Lower leg skin (tissue), 4 donors: ENCODE measurements at places on chromosomes 7 and 10. TPM values are rescaled to one million over a fixed set of nuclear protein-coding genes. Genes with fewer than 3 reads are reported as not detected.

DNA sequence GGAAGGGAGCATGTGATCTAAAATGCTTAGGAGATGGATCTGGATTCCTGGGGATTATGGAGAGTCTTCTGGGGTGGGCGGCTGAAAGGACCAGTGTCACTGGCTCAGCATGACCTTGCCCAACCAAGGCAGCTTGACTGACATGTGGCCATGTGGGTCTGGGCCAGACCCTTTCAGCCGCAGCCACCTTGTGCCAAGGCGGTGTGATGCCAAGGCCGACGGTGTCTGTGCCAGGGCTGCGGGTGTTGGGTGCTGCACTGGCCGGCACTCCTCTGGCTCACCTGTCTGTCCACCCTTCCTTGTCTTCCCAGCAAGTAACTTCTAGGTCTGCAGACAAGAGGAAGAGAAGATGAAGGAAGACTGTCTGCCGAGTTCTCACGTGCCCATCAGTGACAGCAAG lies 8.8 kb downstream of the DEPP1 start:
- DNase-seq = no peak

DNA sequence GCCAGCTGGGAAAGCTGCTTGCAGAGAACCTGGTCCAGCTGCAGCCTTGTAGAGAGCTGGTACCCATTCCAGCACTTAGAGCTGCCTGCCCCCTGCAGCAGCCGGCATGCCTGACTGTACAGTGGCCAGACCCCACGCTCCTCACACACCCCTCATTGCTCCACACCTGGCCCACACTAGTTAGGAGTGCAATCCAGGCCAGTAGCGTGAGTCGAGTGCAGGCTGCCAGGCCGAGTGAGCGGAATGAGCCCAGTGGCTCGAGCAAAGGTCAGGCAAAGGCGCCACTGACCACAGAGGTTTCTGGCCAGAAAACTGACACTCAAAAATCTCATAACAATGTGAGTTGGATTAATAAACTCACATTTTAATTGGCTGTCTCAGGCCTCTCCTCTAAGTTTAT lies 921.7 kb upstream of the KCND2 start:
- DNase-seq = no peak

DNA sequence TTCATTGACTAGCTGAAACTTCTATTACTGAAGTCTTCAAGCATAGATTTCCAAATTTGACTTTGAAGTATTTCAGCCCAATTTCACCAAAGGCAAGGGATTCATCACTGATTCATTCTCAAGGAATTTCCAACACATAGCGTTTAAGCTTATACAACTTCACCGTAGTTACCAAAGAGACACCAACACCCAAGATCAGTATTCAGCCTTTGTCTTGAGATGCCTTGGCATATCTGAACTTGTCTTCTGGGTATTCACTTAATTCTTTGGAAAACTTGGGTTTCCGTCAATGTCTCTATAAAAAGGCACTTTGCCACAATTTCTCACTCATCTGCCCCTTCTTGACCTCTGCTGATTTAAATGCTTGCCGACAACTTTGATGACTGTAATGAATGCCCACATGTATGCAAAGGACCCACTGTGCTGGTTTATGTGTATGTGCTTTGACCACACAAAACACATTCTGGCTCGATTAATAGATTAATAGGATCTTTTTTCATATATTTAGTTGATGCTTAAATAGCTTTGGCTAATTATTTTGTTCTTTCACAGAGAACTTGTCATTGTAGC lies 49.6 kb downstream of the TES start:
- no peak for DNase-seq

GRCh38 chr7:32506266-32507054 lies 11.2 kb downstream of the AVL9 start:
- DNase-seq = no peak

DNA sequence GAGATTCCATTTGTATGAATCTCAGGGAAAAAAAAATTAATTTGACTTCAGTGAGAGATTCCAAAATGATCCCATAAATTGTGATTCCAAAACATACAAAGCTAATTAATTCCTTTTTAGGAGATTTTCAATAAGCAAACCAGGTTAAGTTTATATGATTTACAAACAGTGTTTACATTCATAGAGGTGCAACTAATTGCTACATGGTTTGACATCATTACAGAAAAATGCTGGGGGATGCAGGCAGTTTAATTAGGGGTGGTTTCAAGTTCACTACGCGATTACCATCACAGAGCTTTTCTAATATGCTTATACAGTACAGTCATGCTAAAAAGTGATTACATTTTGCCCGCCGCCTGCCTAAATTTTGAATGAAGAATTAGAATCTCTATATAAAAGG lies 143.2 kb upstream of the MGMT start:
- no peak for DNase-seq

Gene PDE1C
- 0.53 TPM for total RNA-seq

GRCh38 chr7:43577485-43577951 lies 5.4 kb upstream of the STK17A start:
- DNase-seq = no peak

DNA sequence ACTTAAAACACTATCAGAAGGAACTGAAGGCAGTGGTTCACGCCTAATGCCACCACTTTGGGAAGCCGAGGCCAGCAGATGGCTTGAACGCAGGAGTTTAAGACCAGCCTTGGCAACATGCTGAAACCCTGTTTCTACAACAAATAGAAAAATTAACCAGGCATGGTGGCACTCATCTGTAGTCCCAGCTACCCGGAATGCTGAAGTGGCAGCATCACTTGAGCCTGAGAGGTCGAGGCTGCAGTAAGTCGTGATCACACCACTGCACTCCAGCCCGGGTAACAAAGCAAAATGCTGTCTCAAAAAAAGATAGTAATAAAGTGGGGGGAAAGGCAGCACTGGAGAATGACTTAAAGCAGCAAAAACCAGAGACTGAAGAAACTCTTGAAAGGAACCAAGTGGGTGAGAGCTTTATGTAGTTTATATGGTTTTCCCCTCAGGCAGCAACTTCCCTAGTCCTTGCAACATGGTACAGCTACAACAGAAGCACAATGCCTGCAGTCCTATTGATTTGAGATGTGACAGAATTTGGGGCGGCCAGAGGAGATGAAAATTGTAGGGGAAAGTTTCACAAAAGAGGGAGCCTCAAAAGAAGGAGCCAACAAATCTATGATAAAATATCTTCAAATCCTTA lies 38.1 kb downstream of the GDI2 start:
- DNase-seq = no peak

- DNase-seq = no peak
Measured at GRCh38 chr10:130128062-130128781, 8.0 kb upstream of the GLRX3 start.

GRCh38 chr10:125023255-125023654 lies 81.3 kb downstream of the ZRANB1 start:
- no peak for DNase-seq

DNA sequence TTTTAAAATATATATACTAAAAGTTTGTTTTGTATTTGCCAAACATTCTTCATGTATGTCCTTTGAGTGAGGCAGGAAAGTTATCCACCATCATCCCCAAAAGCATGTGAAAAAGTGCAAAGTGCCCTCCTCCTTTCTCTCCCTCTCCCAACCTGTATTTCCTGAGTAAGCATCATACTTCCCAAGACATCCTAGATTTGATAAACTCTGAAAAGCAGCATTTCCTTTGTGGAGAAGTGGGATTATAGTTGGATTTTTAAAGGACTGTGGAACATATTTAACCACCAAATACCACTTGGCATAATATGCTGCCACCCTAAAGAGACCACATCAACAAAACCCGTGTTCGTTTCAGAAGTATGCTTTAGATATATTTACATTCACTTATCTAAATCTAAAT lies 36.9 kb downstream of the NET1 start:
- DNase-seq = no peak

- no peak for DNase-seq
Measured at GRCh38 chr10:129440247-129440646, 26.8 kb upstream of the MGMT start.

Gene GRID2IP
- total RNA-seq = 2.2 TPM

- no peak for DNase-seq
Measured at GRCh38 chr7:86776136-86776535, 132.4 kb downstream of the GRM3 start.

GRCh38 chr10:20521186-20521585 lies 375.9 kb downstream of the NEBL start:
- DNase-seq = no peak

Gene PRPS1L1
- total RNA-seq = not detected

DNA sequence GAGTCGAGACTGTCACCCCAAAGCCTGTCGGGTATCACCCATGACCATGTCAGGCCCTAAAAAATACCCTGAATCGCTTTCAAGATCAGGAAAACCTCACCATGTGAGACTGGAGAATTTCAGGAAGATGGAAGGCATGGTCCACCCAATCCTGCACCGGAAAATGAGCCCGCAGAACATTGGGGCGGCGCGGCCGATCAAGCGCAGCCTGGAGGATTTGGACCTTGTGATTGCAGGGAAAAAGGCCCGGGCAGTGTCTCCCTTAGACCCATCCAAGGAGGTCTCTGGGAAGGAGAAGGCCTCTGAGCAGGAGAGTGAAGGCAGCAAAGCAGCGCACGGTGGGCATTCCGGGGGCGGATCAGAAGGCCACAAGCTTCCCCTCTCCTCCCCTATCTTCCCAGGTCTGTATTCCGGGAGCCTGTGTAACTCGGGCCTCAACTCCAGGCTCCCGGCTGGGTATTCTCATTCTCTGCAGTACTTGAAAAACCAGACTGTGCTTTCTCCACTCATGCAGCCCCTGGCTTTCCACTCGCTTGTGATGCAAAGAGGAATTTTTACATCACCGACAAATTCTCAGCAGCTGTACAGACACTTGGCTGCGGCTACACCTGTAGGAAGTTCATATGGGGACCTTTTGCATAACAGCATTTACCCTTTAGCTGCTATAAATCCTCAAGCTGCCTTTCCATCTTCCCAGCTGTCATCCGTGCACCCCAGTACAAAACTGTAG lies 176.2 kb downstream of the RTKN2 start:
- no peak for DNase-seq

- DNase-seq = no peak
Measured at GRCh38 chr7:126720232-126720631, 532.5 kb downstream of the GRM8 start.

DNA sequence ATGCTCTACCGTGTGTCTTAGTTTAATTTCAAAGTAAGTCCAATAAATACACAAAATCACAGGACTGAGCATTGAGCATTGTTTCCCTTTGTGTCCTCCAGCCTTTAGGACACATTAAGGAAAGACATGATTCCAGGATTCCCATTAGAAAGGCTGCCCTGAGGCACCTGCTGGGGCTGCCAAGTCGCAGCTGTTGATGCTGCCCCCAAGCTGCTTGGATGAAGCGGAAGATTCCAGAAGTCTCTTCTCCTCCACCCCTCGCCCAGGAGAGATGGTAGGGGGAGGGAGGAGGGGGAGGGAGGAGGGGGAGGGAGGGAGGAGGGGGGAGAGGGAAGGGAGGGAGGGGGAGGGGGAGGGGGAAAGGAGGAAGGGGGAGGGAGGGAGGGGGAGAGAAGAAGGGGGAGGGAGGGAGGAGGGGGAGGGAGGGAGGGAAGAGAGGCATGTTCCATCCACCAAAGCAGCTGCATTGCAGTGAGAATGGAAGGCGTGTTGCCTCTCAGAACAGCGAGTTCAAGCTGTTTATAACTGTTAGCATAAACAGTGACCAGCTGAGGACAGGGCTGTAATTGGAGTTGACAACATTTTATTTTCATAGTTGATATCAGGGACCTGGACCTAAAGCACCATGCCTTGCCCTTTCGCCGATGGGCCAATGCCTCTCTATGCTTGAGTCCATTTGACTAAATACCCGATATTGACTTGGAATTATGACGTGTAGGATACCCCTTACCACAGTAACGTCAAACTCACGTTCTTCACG lies 67.3 kb downstream of the DIP2C start:
- no peak for DNase-seq

- DNase-seq = no peak
Measured at GRCh38 chr10:33157103-33157502, 177.4 kb downstream of the NRP1 start.

Gene C10orf67
- 0.39 TPM for total RNA-seq

DNA sequence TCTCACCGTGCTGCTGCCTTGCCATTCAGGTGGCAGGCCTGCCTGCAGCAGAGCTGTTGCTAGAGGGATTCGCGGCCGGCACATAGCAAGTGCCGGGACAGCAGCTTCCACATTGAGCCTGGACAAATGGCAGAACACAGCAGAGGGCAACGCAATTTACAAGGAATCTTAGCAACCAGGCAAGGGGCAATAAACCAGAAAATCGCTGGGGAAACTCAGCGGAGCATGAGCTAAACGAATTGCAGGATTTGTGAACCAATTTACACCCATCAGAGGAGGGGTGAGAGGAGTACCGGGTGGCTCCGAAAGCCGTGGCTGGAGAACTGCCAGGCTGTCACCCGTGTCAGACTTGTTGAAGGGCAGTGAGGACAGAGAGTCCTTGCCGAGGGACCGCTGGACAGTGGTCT lies 58.6 kb upstream of the LOXL4 start:
- no peak for DNase-seq

Gene ZNF804B
- total RNA-seq = not detected

GRCh38 chr7:50595491-50596102 lies 30.4 kb upstream of the DDC start:
- DNase-seq = no peak

Gene TBXAS1
- total RNA-seq = 2.5 TPM

Gene SPAM1
- not detected for total RNA-seq

GRCh38 chr10:22737587-22737986 lies 23.2 kb upstream of the PIP4K2A start:
- peak; percentile 88 for DNase-seq

GRCh38 chr10:7481368-7481765 lies 70.5 kb upstream of the SFMBT2 start:
- no peak for DNase-seq

- DNase-seq = no peak
Measured at GRCh38 chr7:148304083-148304335, 286.6 kb upstream of the C7orf33 start.

DNA sequence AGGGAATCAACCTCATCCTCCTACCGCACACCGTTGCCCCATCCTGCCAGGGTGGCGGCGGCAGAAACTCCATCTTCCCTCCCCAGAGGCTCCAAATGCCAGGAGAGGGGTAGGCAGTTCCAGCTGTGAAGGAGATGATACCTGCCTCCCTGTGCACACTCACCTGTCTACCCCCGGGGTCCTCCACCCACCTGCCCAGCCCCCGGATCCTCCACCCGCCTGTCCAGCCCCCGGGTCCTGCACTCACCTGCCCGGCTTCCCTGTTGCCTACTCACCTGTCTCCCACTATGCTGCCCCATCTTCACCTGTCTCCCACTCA lies 13.4 kb upstream of the DNAAF5 start:
- DNase-seq = no peak

GRCh38 chr7:100966542-100967291 lies 2.6 kb upstream of the MUC12 start:
- DNase-seq = peak; percentile 87
